ENCODE measurements at places on chromosomes 3 and 15.

DNA sequence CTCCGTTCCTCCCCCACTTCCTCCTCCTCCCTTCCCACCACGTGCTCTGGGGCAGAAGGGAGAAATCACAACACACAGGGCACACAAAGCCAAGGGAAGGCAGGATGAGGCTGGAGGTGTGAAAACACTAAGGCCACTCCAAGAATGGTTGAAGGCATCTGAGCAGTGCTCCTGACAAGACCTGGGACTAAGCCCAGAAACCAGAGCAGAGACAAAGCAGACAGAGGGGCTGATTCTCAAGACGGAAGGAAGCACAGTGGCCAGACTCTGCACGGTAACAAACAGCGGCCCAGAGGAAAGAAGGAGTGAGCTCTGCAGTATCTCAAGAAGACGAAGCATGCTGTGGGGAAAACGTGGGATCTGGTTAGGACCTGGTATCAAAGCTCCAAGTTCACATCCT lies 78.1 kb downstream of the ADCY5 start:
- DNase-seq: no peak

- no peak for DNase-seq
Observed at GRCh38 chr3:151462278-151462780, 1.5 kb upstream of the IGSF10 start.

DNA sequence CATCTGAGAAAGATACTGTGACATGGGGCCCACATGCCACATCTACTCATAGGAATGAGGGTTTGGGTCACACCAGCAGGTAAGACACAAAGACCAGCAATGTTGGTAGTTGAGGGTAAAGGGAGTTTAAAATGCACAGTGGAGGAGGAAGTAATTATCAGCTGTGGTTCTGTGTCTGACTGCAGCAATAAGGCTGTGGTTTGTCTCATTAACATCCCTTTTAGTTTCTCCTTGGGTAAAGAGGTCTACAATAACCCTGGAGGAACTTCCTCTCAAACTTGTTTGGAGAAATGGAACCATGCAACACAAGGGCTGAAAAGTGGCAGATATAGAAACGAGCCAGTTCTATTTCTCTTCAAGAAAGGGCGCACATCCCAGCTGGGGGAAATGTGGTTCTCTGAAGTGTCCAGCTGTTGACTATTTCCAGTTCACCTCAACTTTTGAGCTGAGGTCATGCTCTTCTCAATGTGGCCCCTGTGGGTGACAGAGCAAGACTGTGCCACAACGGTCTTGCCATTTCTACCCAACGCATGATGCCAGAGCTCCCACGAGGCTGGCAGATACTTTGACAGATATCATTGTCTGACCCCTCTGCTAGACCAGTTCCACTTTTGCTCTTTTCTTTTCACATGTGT lies 234.3 kb downstream of the SQOR start:
- no peak for DNase-seq

GRCh38 chr15:84001655-84002054 lies 233.9 kb upstream of the GOLGA6L4 start:
- DNase-seq: no peak

DNA sequence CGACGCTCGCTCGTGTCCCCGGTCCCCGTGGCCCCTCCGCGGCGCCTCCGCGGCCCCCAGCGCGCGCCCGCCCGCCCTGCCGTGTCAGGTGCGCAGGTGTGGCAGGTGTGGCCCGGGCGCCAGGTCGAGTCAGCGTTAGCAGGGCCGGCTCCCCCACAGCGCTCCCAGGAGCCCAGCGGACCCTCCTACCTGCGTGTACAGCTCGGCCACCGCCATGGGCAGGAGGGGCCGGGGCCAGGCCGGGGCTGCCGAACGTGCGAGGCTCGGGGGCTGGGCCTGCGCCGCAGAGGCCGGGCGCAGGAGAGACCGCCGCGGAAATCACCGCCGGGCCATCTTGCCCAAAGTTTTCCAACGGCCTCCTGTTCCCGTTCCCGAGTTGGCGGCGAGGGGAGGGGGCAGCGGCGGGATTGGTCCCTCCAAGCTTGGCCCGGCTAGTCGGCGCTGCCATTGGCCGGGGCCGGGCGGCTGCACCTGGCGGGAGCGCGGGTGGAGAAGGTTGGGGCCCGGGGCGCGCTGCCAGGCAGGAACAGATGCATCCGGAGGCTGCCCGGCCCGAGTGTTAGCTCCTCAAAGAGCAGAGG lies at the start of gene MYO5C:
TSS of gene MYO5C (minus strand) at position 384 of the 581 bp plus-strand sequence. CDS start at position 216, 168 bp downstream.
- no peak for DNase-seq

GRCh38 chr3:49616491-49616941 lies 57.6 kb upstream of the APEH start:
- DNase-seq: no peak

GRCh38 chr3:187696021-187696420 lies 6.3 kb downstream of the RTP2 start:
- DNase-seq: no peak

- DNase-seq: no peak
Observed at GRCh38 chr3:100526613-100527346, 34.4 kb downstream of the TMEM45A start.

- no peak for DNase-seq
Observed at GRCh38 chr15:92886815-92887214, 13.3 kb upstream of the CHD2 start.

- DNase-seq: no peak
Observed at GRCh38 chr15:83959477-83959876, 276.1 kb upstream of the GOLGA6L4 start.

- DNase-seq: no peak
Observed at GRCh38 chr15:75213768-75214221, 12.1 kb downstream of the C15orf39 start.

DNA sequence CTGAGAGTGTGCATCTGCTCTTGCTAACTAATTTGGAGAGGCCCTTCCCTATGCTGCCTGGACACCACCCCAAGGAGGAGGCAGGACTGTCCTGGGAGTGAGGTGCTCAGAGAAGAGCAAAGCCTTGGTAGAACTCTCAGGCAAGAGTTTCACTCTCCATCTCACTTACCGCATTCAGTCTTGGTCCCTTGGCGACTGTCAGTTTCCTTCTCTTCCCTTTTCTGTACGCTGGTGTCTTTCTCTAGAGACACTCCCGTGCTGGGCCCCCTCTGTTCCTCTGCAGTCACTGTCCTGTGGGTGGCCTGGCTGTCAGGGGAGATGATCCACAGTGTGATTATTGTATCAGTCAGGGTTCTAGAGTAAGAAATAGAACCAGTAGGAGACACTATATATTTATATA lies 44.0 kb downstream of the IDH2 start:
- no peak for DNase-seq

DNA sequence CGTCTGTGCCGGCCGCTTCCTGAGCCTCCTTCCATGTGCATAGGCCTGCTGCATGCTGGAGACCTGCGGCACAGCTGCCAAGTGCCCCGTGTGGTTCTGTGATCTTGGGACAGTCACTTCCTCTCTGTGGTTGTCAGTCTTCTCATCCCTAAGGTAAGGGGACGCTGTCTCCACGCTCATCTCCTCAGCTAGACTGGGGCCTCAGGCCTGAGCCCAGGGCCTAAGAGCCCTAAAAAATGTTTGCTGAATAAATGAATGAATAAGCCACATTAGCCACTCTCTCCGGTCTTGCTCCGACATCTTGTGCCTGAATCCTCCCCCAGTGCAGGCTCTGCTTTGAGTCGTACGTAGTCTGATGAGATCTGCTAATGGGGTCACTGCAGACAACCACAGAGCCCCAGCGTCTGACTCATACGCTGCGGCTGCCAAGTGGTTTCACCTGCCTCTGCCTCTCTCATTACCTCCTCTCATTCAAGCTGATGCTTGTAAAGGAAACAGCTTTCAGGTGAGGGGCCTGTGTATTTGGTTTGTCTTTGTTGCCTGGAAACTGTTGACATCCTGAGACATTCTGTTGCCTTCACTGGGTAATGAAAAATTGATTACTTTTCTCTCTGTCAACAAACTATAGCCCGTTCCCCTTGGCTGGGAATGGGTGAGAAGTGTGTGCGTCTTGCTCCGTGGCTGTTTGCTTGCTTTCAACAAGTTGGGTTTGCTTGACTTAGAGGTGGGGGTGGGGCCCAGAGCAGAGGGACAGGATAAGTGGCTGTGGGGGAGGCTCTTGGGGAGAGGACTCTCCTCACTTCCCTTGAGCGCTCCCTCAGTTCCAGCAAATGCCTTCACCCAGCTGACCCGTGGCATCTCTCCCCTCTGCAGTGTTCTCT lies 15.9 kb downstream of the RPLP1 start:
- DNase-seq: peak; percentile 74

DNA sequence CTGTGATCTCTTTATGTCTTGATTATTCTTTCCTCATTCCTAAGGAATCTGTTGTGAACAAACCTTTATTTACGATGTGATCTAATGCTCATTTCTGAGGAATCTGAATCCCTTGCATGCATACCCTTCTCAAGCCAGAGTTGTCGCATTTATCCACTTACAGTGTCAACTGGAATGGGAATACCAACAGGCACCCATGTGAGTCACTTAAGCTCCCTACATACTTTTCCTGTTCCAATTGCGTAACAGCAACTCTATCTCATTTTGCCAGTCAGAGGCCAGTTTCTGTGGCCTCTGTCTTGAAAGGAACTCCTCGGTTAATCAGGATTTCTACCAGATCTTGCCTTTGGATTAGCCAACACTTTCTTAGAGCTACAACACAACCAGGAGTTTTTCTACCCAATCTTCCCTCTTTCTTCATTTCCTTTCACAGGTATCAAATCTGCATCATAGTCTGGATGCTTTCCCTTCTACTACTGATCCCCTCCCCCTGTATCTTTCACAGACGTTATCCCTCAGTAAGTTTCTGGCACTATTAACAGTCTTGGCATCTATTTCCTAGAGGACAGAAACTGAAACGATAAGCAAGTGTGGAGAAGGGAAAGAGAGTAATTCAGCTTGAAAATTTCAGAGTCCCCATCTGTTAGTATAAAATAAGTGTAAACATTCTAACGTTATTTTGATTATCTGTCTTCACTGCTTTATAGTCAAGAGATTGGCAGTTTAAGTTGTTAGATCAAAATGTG lies 66.8 kb upstream of the BCHE start:
- DNase-seq: no peak

- no peak for DNase-seq
Observed at GRCh38 chr3:65666448-65667091, 372.1 kb downstream of the MAGI1 start.

GRCh38 chr15:74227968-74228722 lies 8.0 kb upstream of the CCDC33 start:
- DNase-seq: no peak

DNA sequence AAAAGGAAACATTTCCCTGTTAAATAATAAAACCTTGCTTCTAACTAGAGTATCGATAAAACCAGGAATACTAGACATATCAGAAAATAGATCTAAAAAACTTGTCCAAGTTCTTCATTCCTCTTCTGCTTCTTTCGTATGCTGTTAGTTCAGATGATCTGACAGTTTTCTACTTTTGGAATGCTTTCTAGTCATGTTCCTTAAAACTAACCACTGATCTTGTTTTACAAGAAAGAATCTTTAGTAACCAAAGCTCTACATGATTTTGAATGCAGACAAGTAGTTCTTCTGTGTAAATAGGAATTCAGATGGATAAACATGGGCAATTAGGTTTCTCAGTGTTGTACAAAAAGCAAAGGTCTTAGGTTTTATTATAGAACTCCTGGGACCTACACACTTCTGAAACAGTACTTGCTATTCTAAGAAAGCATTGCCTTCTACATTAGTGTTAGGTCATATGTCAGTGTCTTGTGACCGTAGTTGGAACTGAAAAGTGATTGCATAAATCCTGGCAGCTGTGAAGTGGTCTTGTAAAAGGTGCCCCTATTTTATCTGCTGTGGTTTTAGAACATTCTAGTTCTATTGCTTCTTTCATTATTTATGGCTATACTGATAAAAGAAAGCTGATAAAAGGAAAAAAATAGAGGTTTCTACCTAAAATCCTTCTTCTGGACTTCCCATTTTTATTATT lies 40.7 kb downstream of the SNRK start:
- DNase-seq: no peak

DNA sequence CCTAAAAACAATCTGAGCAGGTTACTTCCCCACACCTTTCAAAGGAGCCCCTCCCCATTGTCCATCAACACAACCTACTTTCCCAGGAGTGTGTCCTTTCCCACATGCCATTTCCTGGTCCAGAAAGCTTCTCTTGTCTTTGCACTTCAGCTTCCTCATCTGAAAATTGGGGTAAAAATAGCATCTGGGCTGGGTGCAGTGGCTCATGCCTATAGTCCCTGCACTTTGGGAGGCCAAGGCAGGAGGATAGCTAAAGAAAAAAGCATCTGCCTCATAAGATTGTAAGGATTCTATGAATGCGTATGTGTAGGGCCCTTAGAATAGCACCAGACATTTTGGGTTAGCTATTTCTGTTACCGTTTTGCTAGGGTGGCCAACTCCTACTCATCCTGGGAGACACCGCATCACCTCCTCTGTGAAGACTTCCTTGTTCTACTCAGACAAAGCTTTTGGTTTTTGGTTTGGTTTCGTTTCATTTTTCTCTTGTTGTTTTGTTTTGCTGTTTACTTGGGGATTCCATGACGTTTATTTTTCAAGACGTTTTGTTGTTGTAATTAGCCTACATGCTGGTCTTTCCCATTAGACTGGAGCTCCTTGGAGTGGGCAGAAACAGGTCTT lies 224.4 kb upstream of the TLE3 start:
- DNase-seq: no peak

DNA sequence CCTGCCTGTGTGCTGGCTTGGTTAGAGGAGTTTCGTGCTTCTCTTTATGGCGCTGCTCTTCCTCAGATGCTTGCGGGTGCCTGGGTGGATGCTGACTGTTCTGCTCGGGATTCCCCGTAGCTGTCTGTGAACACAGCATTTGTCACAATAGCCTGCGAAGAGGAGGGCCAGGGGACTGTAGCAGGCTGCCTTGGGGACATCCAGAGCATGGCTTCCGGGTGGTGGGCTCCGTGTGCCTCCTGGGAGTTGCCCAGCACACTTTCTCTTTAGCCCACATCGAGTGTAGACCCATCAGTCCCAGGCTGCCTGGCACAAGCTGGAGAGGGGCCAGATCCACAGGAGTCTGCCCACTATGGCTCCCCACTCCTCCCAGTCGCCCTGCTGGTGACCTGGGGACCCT lies 22.4 kb downstream of the LRRK1 start:
- no peak for DNase-seq

GRCh38 chr15:89078851-89079810 lies 9.1 kb upstream of the ABHD2 start:
- no peak for DNase-seq

- no peak for DNase-seq
Observed at GRCh38 chr3:73056014-73056844, 5.2 kb upstream of the EBLN2 start.

DNA sequence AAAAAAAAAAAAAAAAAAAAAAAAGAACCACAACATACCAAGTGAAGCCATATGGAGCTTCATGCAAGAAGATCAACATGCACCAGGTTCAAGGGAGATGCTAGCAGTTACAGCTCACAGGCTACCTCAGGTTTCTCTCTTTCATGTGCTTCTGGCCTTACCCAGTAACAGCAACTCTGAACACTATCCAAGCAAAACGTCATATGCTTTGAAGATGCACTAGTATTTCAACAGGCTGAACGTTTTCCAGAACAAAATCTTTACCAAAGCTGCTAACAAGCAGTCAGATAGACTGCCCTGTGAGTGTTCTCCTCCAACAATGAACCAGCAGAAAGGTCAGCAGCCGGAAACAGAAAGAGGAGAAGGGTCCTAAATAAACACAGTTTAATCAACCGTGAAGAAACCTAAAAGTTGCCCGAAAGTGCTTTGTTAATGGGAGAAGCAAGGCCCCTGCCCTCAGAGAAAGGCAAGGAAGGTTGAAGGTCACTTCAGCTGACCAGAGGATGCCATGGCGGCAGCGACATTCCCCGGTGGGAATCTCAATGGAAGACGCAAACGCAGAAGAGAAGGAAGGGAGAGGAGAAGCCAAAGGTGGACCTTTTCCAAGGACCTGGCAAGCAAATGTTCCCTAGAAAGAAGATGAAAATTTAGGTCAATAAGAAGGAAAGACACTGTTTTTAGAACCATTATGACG lies 80.1 kb downstream of the CCNL1 start:
- no peak for DNase-seq

- DNase-seq: no peak
Observed at GRCh38 chr3:6125520-6125919, 735.4 kb upstream of the GRM7 start.

Measured in stimulated activated CD8-positive, alpha-beta memory T cell treated with anti-CD3 and anti-CD28 coated beads, Interleukin-12 subunit alpha, Interleukin-12 subunit beta, amount 100 ng/mL, for 4 hours (primary cell).